ENCODE measurements at places on chromosomes 6 and 20. TPM values are rescaled to one million over a fixed set of nuclear protein-coding genes. Genes with fewer than 3 reads are reported as not detected.

Gene CYP24A1
- 0.53 TPM for total RNA-seq

Gene DSP
- 1.4 TPM for total RNA-seq

Gene TGM2
- 10.1 TPM for total RNA-seq

Gene EHMT2
- 28.3 TPM for total RNA-seq

Gene GJA10
- not detected for total RNA-seq

Gene SPATA25
- total RNA-seq, result 5.7 TPM

GRCh38 chr6:146666909-146667308 is 68.1 kb downstream of the ADGB start:
- DNase-seq, result no peak

DNA sequence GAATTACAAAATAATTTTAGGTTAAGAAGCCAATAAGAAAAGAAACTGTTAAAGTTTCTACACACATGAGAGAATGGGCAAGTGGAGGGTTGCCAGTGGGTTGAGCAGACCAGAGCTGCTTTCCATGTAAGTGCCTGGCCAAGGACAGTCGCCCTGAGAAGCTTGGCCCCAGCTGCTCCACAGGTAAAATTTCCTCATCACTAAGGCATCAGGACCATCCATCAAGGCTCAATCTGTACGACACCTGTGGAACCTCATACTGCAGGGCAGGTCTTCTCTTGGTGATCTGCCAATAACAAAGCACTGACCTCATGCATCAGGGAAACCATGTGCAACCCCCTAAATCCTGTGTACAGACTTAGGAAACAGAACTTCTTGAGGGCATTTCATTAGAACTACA is 115.4 kb downstream of the INSM1 start:
- no peak for DNase-seq

GRCh38 chr20:3768342-3769130 is 983 bp upstream of the ADISSP start:
- peak; percentile 87 for DNase-seq

DNA sequence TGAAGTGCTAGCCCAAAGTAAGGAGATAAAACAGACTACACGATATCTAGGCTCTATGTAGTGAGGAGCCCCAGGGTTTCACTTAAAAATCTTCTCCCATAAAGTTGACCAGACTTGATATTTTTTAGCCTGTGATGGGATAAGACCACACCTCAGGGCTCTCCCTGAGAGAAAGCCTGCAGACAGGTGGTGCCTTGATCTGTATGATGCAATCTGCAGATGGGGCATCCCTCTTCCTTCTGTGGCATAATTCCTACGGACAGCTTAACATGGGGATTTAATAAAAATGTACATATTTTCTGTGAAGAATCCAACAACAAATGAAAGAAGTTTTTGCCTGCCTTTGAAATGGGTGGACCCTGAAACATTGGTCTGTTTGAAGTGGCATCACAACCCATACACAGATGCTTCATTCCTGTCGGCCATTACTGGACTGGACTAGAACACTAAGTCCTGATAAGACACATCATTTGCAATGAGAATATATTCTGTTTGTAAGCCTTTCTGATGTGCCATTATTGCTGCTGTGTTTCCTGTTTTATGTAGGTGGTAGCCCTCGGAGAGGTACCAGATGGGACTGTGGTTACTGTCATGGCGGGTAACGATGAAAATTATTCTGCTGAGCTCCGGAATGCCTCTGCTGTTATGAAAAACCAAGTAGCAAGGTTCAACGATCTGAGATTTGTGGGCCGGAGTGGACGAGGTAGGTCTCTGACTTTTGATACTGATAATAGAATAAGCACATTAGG is 53.8 kb upstream of the SUPT3H start:
- no peak for DNase-seq

- no peak for DNase-seq
Measured at GRCh38 chr6:27775796-27776184, 136.4 kb downstream of the OR2B2 start.

DNA sequence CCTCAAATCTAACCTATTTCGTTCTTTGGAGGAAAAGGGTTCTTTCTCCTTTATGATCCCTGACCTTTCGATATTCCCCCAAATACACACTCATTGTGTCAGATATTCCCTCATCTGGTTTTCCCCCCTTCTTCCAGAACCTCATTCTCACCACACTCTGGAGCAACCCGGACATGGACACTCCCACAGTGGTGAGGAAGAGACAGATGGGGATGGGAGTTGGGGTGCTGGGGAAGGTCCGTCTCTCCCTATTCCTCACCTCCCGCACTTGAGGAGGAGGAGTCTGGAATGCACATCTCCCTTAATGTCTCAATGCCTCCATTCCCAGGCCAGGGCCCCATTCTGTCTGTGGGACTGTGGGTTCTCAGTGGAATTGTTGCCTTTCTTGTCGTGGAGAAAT is 1.3 kb downstream of the SLC39A7 start:
- no peak for DNase-seq

DNA sequence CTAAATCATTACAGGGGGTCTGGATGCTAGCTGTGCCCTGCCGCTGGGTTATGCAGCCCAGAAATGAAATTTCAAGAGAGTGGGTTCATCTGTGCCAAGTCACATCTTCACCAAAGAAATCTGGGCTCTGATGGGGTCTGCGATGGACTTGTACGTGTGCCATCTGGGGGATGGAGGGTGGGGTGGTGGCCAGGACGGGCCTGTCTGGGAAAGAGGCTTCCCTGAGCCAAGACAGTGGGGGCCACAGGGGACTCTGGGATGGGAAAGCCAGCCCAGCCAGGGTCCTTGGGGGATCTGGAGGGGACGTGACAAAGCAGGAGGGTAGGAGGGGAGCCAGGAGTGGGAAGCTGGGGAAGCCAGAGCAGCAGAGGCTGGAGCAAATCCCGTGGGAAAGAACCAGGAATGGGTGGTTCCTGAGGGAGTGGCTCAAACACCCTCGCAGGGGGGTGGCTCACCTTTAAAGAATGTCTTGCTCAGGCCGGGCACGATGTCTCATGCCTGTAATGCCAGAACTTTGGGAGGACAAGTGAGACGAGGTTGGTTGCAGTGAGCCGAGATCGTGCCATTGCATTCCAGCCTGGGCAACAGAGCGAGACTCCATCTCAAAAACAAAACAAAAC is 36.3 kb upstream of the SULF2 start:
- no peak for DNase-seq

DNA sequence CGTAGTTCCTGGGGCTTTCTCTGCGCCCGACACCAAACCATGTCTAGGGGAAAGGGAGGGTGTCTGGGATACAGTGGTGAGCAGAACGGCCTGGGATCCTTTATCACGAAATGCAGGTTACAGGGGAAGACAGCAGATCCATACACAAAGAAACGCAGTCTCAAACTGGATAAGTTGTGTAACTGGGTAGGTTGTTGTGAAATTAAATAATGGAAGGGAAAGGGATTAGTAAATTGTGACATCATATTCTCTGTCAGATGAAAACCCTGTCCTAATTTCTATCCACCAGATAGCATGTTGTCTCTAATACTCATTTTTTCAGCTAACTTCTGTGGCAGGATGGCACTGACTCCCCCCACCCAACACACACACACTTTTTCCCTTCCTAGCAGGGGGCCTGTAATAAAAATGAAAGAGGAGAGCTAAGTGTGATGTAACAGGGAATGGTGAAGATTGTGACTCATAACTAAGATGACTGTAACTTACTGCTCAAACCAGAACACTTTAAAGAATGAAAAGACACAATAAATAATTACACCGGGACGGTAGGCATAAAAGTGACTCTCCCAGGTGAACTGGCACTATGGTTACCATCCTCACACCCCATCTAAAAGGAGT is 769 bp upstream of the TRPC4AP start:
- no peak for DNase-seq

DNA sequence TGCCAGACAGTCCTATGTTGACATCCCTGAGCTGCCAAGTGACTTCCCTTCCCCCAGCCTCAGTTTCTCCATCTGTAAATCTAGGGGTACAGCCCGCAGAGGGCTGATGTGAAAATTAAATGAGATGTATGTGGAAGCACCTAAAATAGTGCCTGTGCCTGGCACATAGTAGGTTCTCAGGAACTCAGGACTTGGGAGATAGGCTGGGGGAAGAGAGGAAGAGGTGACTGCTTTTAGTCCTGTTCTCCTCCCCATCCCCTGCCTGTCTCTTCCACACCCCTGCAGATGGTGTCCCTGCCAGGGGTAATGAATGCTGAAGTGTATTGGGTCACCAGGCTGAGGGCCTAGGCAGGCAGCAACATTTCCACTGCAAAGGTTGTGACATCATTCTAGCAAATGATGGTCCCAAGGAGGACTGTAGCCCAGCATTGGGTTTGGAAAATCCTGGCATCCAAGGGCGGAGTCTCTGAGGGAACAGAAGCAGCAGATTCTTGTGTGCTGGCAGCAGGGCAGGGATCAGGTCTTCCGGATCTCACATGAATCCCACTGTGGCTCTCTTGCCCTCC is 1.8 kb downstream of the SNPH start:
- DNase-seq, result no peak

DNA sequence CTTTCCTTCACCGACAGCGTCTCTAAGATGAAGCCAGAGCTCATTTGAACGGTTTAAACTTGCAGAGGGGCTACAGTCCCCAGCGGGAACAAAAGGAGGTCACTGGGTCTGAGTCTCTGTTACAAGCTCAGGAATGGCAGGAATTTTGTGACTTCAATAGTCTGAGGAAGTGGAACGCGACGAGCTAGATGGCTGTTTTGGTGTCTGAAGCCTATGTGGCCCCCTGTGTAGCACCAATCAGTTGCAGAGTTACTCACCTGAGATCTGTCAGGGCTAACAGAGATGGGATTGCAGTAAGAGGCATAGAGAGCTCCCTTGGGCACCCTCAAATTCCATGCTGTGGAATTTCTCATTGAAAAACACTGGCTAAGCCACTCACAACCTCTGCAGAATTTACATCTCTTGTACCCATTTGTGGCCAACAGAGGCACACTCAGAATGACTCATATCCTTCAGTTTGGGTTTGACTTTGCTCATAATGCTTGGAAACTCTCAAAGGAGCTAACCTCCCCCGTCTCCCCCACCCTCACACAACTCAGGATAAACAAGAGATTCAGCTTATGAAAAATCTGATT is 7.1 kb upstream of the TCP11 start:
- peak; percentile 21 for DNase-seq

- DNase-seq, result no peak
Measured at GRCh38 chr6:148926478-148926877, 179.6 kb downstream of the UST start.

- DNase-seq, result no peak
Measured at GRCh38 chr6:134956032-134956431, 6.1 kb upstream of the ALDH8A1 start.

DNA sequence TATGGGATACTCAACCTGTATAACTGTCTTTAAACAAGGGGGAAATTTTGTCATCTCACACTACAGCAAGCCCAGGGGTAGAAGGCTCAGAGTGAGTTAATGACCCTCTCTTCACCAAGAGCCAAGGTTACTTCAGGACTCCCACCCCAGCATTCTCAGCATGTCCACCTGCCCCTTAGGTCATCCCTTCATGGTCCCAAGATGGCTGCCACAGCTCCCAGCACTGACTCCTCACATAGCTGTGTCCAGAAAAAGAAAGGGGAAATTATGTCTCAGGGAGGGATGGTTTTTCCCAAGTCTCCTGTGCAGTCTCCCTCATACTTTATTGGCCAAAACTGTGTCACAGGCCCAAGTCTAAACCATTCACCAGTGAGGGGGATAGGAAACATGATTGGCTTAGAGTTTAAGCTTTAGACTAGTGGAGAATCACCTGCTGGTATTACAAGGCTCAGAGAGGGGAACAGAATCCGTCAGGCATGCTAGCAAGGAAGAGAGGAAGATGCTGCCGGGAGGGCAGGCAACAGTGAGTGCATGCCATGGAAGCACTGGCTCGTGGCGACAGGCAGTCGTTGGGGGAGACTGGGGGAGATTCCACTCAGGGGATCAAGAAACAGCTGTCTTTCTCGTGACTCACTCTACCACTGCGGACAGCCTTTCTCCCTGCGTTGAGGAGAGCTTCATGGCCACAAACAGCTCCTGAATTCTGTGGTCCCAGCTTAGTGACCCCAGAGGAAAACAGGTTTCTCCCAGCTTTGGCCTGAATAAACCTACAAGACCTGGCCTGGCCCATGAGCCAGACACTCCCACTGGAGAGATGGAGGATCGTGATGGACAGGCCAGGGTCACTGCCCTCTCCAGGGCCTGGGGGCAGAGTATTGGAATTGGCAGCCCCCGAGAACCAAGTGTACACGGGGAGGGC is 37.2 kb downstream of the HM13 start:
- DNase-seq, result no peak

DNA sequence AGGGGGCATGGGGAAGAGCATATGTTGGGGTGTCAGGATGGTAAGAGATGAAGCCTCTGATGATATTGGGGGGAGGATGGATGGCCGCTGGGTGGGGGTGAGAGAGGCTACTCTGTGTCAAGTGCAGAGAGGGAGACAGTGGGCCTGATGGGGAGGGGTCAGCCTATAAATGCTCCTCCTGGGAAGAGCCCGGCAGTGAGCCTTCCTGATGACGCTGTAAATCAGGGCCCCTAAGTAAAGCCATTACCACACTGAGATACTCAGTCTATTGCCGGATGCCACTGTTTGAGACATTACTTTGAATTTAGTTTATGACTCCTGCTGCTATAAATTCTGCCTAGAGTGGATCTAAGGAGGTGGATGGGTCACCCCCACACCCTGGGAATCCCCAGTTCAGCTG is 28.1 kb downstream of the LRFN2 start:
- DNase-seq, result no peak

Measured in muscle of leg (tissue), 16 donors.